ENCODE measurements at places on chromosomes 3 and 15.

- DNase-seq: no peak
These were observed 4.7 kb downstream of the SEMA3G start for GRCh38 chr3:52440249-52440551.

DNA sequence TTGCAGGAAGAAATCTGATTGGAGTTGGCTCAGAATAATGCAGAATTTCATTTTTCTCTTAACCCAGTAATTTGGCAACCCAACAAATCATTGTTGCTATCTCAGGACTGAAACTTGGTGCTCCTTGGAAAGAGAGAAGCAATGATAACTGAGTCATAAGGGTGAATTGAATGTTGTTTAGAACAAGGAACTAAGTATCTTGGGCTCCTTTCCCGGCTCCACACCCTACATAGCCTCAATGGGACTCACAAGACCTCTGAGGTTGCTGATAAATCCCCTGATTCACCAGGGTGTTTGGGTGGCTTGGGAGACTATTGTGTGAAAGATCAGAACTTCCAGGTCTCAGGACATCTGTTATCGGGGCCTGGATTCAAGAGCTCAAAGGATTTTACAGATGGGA lies 7.8 kb upstream of the RAB8B start:
- DNase-seq: no peak

DNA sequence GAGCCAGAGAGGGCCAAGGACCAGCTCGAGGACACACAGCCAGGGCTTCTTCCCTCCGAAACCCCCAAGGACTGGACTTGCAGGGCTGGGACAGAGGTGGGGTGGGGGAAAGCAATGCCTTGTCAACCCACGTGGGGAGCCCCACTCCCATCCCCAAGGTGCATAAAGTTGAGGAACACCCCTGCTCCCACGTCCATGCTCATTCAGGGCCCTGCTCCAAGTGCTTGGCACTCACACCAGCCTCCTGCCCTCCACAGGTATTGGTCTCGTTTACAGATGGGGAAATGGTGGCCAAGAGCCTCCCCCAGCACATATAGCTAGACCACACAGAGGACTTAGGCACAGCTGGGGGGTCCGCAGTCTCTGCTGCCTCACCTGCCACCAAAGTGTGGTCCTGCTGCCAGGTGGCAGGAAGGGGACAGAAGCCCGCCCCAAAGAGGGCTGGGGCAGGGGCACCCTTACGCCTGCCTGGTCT lies 50.5 kb upstream of the CSPG4 start:
- DNase-seq: no peak

DNA sequence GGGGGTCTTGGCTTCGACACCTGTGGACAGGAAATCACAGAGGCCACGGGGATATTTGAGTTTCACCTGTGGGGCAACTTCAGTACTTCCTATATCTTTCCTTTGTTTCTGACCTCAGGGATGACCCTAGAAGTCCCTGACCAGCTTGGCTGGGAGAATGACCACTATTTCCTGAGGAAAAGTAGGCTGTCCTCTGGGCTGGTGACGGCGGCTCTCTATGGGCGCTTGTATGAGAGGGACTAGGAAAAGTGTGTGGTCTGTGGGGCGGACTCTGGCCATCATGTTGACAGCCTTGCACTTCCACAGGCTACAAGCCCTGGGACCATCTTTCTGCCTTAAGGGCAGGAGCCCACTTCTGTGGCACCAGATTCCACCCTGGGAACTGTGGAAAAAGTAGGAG lies 43.7 kb downstream of the BTD start:
- DNase-seq: no peak

DNA sequence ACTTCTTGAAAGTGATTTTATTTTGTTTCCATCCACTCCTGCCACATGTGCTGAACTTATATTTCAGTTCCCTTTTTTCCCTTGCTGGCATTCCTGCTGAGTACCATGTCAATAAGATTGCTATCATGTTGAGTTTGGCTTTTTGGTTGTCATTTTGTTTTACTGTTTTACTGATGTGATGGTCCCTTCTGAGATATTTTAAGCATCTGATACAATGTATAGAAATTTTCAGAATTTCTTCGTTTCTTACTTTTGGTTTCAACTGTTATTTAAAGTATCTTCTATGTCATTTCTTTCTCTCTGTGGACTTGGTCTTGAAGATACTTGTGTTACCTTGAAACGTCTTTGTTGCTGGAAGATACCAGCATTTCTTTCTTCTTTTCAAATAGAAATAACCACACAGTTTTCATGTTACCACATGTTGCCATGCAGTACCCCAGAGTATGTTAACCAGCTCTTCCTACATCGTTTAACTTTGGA lies 14.1 kb downstream of the SIDT1 start:
- DNase-seq: no peak

GRCh38 chr15:78306176-78306774 lies 6.9 kb upstream of the SKIC8 start:
- DNase-seq: no peak

- DNase-seq: no peak
These were observed 52.4 kb downstream of the KLHL25 start for GRCh38 chr15:85742186-85742821.

DNA sequence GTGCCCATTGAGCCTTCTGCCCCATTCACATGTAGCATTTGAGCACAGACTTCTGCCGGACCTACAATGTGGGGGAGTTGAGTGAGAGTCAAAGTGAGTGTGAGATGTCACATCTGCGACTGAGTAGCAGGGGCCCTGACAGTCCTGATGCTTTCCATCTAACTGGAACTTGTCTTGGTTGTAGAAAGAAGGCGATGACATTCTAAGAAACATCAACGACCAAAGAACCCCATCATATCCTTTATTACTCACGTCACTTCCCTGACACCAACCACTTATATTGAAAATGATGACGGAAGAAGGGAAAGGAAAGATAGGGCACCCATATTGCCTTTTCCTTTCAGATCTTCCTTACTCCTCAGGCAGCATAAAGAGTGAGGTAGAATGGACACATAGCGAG lies 30.5 kb downstream of the SMAD3 start:
- DNase-seq: no peak

GRCh38 chr3:65352951-65353350 lies 665.2 kb upstream of the ADAMTS9 start:
- DNase-seq: no peak

GRCh38 chr3:136653628-136654027 lies 98.5 kb downstream of the STAG1 start:
- DNase-seq: no peak

DNA sequence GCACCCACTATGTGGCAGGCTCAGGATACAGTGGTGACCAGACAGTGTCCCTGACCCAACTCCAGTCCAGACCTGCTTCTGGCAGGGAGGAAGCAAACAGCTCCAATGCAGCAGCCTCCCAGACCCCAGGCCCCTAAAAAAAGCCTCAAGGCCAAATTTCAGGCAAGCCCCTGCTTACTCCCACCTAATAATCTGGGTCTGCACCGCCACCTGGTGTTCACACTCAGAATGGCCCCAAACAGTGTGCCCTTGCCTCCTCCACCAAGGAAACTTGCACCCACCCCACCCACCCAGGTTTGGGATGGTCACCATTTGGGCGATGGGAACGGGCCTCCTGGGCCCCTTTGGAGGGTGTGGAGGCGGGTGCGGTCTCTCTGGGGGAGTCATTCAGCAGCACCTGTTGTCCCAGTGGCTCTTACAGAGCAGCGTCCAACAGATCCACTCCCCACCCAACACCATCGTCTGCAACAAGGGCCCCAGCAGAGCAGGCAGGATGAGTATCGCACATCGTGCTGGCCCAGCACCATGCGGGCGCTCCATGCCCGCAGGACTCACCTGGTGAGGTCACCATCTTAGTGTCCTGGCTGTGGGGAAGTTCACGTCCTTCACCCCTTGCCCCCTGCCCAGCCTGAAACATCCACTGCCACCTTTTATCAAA lies 17.3 kb downstream of the C3orf18 start:
- DNase-seq: no peak
